T-helper 22 cell (primary cell): ENCODE measurements at places on chromosomes 12 and 14.

- no peak for DNase-seq
Observed at GRCh38 chr12:12722435-12723148, 5.4 kb downstream of the CDKN1B start.

DNA sequence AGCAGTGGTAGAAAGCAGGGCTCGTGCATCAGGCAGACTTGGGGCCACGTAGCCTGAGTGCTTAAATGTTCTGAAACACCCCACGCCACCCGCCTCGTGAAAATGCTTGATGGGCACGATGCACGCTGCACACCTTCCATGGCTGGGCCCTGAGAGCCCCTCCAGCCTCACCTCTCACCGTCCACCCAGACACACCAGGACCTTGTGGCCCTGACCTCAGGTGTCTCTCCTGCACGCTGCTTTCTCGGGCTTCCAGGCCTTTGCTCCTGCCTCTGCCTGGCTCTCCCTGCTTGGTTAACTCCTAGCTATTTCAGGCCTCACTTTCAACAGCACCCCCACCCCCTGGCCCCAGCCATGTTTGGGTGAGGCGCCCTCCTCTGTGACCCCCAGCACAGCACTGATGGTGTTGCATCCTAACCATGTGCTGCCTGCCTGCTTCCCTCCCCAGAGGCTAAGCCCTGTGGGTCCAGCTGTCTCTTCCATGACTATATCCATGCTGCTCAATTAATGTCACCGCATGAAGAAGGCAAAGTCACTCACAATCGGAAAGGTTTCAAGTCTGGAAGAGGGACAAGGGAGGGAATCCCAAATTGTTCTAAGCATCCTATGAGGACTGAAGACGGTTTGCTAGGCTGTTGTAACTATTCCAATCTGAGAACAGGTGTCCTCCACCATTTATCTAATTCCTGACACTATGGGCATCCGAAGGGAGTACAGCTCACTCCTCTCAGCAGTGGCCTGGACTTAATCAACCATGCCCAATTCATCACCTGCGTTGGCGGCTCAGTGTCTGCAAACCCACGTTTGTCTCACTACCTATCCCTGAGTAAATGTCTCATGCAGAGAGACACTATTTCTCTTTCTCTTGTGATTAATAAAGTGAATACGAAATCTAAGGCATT lies 82.2 kb downstream of the CCDC88C start:
- no peak for DNase-seq

GRCh38 chr14:55899531-55899930 lies 218.7 kb upstream of the PELI2 start:
- DNase-seq = no peak

- DNase-seq = no peak
Observed at GRCh38 chr12:131758016-131758739, 47.3 kb downstream of the SFSWAP start.

- no peak for DNase-seq
Observed at GRCh38 chr12:40622246-40622838, 69.9 kb upstream of the CNTN1 start.

GRCh38 chr12:2395354-2395977 lies 342.7 kb downstream of the CACNA1C start:
- no peak for DNase-seq

GRCh38 chr14:103518422-103519042 lies 4.1 kb downstream of the CKB start:
- peak; percentile 20 for DNase-seq
